ENCODE measurements at places on chromosomes 13 and 19.

DNA sequence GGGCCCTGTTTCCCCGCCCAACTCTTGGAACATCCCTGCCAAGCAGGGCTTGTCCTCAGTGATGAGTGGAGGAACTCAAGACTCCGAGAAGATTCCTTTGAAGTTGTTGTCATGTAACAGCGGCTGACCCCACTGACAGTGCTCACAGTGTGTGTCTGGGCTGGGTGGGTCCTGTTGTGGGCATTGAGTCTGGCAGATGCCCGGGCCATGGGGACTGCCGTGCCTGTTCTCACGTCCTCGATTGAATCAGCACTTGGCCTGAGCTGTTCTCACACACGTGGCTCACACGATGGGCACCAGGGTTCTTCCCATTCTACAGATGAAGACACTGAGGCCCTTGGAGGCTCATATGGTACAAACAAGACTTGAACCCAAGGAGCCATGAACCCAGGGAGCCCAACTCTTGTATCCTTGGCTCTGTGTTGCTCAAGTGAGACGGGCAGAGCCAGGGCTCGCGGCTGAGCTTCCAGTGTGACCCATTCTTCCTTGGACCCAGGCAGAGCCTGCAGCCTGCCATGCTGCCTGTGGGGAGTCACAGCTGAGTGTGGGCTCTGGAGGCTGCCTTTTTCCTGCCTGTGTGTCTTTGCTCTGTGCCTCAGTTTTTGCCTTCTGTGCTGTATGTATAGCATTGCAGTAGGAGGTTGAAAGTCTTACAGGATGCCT is 8.6 kb upstream of the EPN1 start:
- no peak for DNase-seq

DNA sequence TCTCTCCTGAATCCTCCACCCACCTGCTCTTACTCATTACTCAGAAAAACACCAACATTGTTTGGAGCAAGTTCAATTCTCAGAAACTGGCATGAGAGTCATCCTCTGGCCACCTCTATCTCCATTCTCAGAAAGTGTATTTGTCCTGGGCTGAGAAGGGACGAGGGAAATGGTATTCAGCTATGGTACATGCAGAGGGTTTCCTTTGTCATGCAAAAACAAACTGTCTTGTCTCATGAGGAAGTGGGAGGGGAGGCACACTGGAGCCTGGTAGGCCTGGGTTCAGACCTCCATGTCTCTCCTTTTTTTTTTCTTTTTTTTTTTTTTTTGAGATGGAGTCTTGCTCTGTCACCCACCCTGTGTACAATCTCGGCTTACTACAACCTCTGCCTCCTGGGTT is 31.9 kb upstream of the LILRA2 start:
- DNase-seq = peak; percentile 12

- no peak for DNase-seq
Observed at GRCh38 chr13:46527237-46527636, 25.7 kb upstream of the LRCH1 start.

- no peak for DNase-seq
Observed at GRCh38 chr19:6402837-6403608, 10.1 kb upstream of the GTF2F1 start.

DNA sequence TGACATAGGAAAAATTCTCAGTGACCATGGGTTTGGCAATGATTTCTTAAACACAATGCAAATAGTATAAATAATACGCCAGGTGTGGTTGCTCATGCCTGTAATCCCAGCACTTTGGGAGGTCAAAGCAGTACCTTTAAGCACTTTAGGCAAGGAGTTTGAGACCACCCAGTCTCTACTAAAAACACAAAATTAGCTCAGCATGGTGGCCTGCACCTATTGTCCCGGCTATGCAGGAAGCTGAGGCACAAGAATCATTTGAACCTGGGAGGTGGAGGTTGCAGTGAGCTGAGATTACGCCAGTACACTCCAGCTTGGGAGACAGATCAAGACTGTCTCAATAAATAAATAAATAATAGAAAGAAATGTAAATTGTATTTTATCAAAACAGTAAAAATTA is 356.5 kb upstream of the SLITRK6 start:
- no peak for DNase-seq

- no peak for DNase-seq
Observed at GRCh38 chr19:6813659-6814058, 41.2 kb downstream of the VAV1 start.

- peak; percentile 89 for DNase-seq
Observed at GRCh38 chr19:36605101-36605876, at the start of gene ZNF382. Gene ZNF382 (plus strand): TSS chr19:36605313. CDS start chr19:36609915, 4,602 bp downstream.

DNA sequence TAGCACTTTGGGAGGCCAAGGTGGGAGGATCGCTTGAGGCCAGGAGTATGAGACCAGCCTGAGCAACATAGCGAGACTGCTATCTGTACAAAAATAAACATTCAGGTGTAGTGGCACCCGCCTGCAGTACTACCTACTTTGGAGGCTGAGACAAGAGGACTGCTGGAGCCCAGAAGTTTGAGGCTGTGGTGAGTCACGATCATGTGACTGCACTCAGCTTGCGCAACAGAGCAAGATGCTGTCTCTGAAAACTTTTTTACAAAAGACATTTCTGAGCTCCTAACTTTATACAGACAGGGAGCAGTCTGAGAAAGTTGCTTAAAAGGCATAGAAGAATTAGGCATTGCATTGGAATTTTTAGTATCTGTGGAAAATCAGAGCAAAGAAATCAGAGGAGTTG is 10.4 kb upstream of the TBC1D4 start:
- no peak for DNase-seq

- DNase-seq = no peak
Observed at GRCh38 chr19:12749938-12750521, 1.6 kb upstream of the BEST2 start.

DNA sequence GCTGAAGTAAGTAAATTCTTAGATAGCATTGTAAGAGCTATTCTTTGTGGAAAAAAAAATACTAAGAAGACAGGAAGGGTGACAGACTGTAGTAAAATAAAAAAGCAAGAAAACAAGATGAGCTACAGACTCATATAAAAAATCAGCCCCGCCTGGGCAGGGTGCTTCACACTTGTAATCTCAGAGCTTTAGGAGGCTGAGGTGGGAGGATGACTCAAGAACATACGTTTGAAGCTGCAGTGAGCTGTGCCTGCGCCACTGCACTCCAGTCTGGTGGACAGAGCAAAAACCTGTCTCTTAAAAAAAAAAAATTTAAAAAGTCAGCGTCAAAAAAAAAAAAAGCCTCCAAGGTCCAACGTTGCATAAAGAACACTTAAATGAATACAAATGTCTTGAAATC is 102.1 kb downstream of the VWA8 start:
- DNase-seq = no peak
